Activated naive CD8-positive, alpha-beta T cell treated with anti-CD3 and anti-CD28 coated beads, Interleukin-2, amount 50 U/mL, for 16 hours (primary cell): ENCODE measurements at places on chromosomes 12 and 14.

DNA sequence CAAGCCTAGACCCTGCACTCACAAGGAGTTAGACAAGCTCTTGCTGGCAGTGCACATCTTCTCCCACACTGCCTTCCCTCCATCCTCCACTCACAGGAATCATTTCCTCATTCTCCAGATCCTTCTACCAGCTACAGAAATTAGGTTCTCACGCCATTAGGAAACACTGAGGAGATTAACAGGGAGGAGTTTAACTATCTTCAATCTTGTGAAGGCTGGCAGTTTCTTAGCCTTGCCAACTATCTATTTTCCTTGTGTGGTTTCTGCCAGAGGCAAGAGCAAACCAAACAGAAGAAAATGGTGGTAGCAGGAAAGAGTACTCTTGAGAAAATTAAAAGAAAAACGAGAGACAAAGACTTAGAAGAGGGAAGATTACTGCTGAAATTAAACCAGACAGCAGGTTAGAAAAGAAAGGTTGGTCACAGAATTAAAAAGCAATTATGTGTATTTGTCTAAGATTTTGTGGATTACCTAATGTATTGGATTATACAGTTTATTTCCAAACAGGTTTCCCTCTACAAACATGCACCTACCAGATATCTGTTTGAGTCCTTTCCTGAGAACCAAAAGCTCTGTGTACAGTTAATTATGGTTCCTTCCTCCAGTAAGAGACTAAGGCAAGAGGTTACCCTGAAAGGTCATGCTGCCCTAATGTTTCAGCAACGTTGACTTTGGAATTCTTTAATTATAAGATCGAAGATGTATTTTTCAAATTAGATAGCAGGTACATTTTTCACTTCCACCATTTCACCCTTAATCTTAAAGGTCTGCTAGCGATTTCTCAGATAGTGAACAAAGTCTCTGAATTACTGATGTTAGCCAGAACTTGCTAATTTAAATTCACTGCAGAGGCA, 5.0 kb downstream of the RERG start:
- no peak for DNase-seq

DNA sequence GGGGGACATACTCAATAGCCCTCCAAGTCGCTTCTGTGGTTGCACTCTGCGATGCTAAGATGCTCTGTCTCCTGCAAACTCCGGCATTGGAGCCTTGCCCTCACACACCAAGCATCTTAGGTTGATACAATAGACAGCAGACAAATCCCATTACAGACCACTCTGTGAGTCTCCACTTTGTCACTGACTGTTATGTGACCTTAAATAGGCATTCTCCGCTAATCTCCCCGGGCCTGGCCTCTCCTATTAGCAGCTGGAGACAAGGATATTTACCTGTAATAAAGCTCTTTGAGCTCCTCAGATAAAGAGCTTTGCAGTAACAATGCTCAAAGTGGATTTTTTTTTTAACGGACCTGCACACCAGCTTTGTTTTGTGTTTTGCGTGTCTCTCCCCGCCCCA, 479.7 kb upstream of the TBX3 start:
- no peak for DNase-seq

DNA sequence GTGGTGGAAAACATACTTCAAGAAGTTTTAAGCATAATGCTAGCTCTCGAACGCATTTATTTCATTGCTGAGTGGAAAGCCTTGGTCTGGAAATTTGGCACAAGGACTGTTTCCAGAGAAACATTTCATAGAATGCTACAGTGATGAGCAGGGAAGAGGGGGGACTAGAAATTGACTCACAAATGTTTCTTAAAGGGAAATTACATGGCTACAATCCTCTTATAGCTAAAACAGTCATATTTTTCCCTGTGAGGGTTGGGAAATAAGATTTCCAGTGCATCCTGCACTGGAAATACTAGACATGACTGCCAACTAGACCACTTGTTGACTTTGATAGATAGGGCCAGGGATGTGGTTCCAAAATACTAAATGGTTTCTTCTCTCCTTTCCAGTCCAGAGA, 197.3 kb upstream of the RGS6 start:
- no peak for DNase-seq

GRCh38 chr14:55074662-55075061, 23.2 kb downstream of the MAPK1IP1L start:
- DNase-seq, result no peak

DNA sequence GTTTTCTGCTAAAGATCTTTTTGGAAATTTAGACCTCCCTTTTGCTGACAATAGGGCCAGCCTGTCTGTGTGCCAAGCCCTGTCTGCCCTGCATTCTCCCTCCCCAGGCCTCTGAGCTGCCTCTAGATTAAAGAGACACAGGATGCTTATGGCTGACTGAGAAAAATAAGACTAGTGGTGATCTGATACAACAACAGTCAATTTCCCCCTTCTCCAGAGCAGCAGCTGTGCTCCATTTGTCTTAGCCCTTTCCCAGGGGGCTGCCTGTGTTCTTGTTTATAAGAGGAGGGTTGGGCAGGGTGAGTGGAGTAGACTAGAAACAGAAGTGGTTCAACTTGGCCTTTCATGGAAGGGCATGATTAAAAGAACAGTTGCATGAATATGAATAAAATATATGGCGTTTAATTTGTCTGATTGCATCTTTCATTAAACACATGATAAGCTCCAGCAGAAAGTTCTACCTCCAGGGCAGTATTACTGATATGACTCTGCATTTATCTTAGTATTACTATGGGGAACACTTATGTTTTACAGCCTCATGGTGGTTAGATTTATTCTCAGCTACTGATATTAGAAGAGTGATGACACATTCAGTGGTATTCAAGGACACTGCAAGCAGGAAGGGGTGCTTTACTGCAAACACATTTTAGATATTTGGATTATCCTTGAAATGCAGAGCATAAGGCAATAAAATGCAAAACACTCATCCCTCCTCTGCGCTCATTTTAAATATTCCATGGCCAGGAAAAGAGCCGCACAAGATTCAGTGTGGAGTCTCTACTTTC, 150.2 kb upstream of the CLEC14A start:
- no peak for DNase-seq

DNA sequence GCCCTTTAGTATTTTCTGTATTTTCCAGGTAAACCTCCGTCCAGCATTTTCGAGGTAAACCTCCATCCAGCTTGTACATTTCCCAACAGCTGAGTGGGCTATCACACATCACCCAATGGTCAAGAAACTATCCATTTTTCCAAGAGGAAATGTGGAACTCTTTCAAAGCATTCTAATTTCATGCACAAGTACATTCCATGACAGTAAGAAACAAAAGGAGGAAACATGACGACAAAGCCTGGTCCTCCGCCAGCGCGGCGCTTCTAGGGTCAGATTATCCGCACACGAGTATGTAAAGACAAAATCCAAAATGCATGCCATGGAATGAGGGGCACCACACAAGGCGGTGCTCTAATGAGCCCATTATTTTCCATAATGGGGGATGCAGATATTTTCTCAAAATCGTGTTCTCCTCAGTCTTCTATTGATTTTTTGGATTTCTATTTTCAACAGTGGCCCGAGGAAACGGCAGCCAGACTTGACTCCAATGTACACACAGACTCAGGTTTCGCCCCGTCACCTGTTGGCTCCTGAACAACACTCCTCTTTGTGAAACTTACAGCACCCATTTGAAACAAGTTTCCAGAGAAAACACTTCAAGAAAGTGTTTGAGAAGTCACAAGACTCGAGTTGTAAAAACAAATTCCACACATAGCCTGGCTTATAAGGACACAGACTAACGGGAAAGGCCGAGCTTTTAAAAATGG, 107.4 kb downstream of the PRICKLE1 start:
- DNase-seq, result no peak

GRCh38 chr12:6899837-6900519, 4.6 kb upstream of the LRRC23 start:
- DNase-seq, result no peak

DNA sequence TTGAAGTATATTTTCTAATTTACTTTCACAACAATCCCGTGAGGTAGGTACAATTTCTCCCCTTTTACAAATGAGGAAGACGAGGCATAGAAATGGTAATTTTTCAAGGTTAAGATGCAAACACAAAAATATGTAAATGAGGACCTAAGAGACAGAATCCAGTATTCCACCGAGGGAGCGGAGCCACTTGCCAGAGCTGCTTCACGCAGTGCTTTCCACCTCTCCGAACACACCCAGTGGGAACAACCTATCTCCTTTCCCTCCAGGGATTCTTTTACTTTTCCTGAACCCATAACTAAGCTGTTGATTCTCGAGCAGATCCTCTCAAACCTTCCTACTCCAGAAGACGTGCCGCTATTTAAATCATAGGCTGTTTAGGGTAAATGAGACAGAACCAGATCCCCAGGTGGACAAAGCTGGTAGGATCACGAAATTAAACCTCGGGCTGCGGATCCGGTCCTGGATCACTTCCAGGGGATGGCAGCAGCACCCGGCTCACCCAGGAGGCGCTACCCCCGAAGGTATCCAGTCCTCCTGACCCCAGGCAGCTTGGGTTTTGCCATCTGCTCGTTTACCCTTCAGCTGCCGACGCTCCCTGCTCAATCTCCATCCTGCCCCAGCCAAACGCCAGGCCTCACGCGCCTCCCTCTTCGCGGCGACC, 1.5 kb downstream of the DDHD1 start:
- DNase-seq, result peak; percentile 4

- DNase-seq, result no peak
These were observed 32.1 kb downstream of the PPFIBP1 start for GRCh38 chr12:27555925-27556778.

- DNase-seq, result no peak
These were observed 51.3 kb downstream of the LRCOL1 start for GRCh38 chr12:132558861-132559623.

- DNase-seq, result no peak
These were observed 212.3 kb downstream of the TMEM121 start for GRCh38 chr14:105738638-105739037.

DNA sequence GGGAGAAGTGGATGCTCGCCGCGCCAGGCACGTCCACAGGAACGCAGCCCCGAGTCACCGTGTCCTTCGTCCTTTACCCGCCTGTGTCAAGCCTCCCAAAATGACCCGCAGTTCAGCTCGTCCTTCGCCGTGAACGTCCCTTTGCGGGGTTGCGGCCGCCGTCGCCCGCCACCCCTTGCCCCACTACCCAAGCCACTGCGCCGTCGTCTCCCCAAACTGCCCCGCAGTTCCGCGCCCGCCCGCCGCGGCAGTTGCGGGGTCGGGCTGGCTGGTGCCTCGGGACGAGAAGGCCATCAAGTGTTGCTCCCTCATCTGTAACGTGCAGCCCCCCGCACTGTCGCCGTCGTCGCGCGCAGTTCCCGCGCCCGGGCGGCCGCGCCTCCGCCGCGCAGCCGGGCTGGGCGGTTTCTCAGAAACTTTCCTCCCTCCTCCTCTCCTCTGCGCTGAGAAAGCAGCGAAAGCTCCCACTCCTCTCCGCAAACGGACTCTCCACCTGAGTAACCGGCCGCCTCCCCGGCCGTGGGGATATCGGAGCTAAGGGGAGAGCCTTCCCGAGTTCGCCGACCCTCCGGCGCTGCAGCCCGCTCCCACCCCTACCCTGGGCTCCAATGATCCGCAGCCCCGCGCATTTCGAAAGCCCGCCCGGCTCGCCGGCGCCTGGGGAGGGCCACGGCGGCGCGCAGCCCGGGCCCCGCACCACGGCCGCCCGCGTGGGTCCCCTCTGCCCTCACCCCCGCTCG, 6.7 kb downstream of the CDKN1B start:
- DNase-seq, result no peak

- no peak for DNase-seq
These were observed 948.8 kb upstream of the USP15 start for GRCh38 chr12:61311413-61311812.

GRCh38 chr12:117857632-117858612, 110.9 kb downstream of the KSR2 start:
- DNase-seq, result peak; percentile 11

DNA sequence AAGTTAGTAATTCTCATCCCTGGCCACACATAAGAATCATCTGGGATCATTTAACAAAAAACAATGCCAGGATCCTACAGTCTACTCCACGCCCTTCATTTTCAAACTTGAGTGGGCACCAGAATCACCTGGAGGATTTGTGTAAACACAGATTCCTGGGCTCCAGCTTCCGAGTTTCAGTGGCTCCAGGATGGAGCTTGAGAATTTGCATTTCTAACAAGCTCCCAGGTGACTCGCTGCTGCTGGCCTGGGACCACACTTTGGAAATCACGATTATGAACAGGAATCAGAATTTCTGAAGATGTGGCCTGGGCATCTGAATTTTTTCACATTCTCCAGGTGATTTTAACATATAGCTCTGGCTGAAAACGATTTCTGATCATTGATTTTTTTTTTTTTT, 234.8 kb downstream of the CACNA1C start:
- no peak for DNase-seq

DNA sequence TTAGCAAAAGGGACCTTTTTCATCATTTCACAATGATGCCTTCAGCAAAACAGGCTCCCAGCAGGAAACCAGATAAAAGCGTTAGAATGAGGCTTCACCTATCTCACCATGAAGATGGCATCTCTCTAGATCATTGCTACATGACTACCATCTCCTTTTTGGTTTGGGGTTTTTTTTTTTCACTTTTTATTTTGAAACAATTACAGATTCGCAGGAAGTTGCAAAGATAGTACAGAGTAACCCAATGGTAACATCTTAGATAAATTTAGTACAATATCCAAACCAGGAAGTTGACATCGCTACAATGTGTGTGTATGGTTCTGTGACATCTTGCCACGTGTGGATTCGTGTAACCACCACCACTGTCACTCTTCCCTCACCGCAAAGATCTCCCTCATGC, 22.3 kb upstream of the PWP1 start:
- no peak for DNase-seq

DNA sequence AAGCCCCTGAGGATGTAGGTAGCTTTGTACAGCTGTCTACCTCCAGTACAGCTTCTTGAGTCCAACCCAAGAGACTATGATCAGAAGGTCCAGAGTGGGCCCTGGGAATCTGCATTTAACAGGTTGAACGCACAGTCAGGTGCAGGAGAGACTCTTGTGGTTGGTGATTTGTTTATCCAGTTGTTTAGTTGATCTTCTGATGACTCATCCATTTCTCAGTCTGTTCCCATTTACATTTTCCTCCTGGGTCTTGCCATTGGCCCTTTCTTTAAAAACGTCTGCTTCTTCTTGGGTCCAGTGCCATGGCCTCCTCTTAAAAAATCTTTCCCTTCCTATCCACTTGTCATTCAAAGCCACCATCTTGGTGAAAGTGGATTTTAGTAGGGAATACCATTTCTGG, 734.2 kb downstream of the MED13L start:
- DNase-seq, result no peak

DNA sequence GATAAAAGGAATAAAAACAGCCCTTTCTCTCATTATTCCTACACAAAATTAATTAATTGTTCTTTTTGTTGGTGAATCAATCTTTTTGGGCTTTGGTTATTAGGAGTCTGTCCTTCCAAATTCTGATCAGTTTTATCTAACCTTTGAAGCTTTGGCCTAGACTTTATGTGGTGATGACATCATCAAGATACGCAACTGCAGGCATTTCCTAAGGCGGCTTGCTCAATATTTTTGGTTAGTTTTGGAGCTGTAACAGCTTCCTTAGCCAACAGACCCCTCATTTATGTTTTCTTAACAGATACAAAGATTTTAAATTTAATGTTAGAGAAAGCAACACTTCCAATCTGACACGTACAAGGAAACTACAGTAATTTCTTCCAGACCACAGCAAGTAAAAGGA, 87.8 kb upstream of the PDE3A start:
- DNase-seq, result no peak
